NCI-H187 treated with DMSO at 0.1 percent for 48 hours (cell line): ENCODE measurements at places on chromosomes 3 and 15.

DNA sequence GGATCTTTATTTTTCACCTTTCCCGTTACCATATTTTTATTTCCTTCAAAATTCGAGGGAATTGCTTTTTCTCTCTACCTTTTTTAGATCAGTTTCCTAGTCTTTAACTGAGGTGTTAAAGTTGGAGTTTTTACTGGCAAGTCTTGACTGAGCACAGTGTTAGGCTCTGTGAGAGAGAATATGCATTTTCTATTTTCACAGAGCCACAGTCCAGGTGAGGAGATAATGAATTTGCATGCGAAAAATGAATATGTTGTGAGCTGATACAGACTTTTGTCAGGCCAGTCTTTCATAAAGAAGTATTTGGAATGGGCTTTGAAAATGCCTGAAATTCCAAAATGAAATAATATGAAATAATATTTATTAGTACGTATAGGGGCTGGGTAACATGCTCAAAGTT, 31.9 kb downstream of the MME start:
- no peak for DNase-seq

- DNase-seq = no peak
Observed at GRCh38 chr15:41494922-41495735, 1.5 kb downstream of the ITPKA start.

GRCh38 chr3:194257151-194257621, 93.9 kb downstream of the CPN2 start:
- no peak for DNase-seq

DNA sequence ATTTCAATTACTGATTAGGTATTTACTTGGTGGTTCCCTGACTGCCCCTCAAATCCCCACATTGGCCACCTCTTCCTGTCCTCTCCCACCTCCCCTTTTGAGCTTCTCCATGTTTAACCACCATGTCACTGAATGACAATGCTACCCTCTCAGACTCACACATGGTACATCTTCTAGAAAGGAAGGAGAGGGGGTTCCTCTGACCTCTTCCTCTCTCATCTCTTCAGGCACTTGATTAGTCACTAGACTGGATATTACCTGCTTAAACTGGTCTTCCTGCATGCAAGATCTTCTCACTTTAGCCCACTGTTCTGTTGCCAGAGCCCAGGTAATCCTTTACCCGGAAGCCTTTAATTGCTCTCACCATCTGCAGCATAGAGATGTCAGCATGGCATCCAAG, 64.9 kb downstream of the DIPK2A start:
- DNase-seq = no peak

DNA sequence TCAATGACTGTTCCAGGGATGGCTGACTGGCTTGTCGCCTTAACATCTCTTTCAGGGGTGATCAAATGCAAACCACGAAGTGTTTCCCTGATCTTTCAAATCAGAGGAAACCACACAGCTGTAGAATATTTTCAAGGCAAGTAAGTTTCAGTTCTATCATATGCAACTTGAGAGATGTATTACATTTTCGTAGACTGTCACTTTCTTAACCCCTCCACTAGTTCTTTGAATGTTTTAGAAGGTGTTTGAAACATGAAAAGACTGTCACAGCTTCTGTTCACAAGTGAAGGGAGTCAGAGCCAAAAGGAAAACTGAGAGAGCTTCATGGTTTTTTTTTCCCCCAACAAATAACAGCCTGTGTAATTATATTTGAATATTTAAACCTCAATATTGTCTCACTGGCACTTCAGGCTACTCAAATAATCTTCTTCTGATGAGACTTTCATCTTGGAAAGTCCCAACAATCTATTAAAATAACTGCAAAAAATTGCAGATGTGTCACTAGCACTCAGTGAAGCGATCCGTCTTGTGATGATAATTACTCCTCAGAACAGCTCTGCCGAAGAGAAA, 25.9 kb upstream of the CAPN7 start:
- DNase-seq = no peak

GRCh38 chr3:131608296-131608695, 105.5 kb upstream of the MRPL3 start:
- no peak for DNase-seq

DNA sequence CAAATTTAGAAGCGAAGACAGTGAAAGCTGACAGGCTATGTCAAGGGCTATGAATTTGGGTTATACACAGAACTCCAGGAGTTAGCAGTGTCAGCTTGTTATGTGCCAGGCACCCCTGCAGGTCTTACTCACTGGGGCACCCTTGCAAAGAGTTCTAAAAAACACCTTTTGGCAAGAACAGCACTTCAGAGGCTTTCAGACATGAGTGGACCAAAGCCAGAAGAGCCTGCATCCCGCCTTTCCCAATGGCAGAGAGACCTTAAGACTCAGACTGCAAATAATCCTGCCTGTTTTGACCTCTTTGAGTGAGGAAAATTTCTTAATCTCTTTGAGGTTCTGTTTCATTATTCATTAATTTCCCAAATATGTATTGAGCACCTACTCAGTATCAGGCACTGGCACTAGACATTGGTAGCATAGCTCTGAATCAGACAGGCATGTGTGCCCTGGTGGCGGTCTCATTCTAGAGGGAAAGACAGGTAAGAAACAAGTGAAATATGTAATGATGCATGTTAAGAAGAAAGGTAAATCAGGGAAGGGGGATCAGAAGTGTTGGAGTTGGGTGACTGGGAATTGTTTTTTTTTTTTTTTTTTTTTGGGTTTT, 280.0 kb downstream of the KBTBD8 start:
- DNase-seq = no peak

DNA sequence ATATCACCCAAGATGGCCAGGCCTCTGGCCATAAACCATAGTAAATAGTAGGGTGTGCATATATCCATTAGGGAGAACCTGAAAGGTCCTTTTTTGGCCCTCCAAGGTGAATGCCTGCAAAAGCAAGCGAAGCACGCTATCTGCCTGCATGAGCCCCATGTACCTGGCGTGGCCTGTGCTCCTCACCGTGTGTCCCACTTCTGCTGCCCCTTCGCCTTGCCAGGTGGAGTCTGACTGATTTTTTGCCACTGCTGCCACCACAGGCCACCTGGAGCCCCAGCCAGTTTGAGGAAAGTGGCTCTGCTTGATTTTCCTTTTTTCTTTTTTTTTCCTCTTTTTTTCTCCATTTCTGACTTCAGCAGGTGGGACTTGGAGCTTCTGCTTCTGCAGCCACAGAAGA, 139.7 kb downstream of the SNRPN start:
- no peak for DNase-seq

DNA sequence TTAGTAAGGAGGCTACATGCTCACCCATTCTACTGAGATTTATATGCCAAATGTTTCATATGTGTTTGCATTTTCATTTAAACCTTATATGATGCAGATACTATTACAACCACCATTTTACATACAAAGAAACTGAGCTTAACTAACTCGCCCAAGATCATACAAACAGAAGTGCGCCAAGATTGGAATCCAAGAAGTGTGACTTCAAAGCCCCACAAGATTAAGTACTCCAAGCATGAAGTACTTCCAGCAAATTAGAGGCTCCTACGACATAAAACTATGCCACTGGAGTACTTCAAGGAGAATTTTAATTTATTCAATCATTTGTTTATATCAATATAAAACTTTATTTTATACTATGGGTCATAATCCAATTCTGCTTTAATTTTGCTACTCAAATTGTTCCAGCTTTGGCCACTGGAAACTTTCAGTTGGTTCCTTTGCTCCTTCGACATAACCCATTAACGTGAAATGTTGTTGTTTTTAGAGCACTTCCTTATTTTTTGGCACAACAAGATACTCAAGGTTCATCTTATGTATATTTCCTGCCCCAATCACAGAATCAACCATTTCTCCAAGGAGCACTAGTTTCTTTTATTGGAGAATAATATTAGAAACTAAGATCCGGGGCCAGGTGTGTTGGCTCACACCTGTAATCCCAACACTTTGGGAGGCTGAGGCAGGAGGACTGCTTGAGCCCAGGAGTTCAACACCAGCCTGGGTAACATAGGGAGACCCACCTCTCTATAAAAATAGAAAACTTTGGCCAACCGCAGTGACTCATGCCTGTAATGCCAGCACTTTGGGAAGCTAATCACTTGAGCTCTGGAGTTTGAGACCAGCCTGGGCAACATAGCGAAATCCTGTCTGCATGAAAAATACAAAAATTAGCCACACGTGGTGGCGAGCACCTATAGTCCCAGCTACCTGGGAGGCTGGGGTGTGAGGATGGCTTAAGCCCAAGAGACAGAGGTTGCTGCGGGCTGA, 10.4 kb downstream of the INO80 start:
- no peak for DNase-seq

GRCh38 chr3:192887701-192888100, 30.0 kb downstream of the MB21D2 start:
- DNase-seq = no peak

- no peak for DNase-seq
Observed at GRCh38 chr3:188720636-188721035, 451.1 kb upstream of the TPRG1 start.

DNA sequence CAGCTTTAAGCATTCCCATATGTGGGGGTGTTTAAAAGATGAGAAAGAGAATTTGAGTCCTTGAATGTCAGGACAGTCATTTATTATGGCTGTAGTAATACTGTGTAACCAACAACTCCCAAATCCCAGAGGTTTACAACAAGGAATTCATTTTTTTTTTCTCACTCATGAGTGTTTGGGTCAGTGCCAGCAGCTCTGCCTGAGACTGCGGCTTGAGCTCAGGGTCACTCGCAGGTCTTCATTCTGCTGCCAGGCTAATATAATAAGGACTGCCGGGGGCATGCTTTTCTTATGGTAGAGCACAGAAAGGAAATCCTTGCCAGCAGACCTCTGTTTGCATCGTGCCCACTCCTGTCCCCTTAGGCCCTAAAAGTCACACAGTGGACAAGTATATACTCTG, 277.9 kb upstream of the LMCD1 start:
- no peak for DNase-seq

DNA sequence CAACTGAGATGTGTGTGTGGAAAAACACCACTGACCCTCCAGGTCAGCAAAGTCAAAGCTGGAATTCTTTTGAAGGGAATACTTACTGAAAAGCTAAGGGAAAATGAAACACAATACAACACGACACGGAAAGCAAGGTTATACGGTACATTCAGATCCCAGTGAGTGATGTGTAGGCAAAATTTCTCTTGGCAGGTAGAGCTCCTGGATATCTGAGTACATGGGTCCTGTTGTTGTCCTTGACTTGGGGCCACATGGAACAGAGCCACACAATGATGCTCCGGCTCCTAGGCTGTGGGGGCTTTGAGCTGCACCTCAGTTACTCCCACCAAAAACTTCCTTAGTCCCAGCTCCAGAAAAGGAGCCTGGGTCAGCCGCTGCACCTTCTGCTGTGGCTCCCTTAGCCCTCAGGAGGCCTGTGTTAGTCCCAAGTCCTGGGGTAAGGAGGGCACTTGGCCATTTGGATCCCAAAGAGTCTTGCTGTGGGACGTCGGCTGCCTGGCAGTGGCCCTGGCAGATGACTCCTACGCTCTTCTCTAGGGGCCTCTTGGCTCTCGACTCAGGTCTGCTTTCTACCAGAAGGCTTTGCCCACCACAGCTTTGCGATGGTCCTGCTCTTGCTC, 95.6 kb downstream of the ADCY5 start:
- no peak for DNase-seq

GRCh38 chr3:188280627-188281026, 126.7 kb downstream of the LPP start:
- DNase-seq = no peak

DNA sequence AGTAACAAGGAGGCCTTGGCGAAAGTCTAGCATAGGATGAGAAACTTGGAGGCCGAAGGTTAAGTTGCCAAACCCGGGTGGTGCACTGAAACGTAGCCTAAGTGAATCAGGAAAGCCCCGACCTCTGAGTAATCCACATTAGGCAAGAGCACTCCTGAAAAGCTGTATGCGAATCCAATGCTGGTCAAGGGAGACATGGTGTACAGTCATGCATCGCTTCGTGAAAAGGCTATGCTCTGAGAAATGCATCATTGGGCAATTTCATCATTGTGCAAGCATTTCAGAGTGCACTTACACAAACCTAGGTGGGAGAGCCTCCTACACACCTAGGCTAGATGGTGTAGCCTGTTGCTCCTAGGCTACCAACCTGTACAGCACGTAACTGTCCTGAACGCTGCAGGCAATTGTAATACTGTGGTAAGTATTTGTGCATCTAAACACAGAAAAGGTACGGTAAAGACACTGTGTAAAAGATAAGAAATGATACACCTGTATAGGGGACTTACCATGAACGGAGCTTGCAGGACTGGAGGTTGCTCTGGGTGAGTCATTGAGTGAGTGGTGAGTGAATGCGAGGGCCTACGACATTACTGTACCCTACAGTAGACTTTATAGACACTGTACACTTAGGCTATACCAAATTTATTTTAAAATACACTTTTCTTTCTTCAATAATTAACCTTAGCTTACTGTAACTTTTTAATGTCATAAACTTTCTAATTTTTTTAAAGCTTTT, 222.5 kb downstream of the SHQ1 start:
- no peak for DNase-seq
